ENCODE measurements at places on chromosomes 7 and 10. TPM values are rescaled to one million over a fixed set of nuclear protein-coding genes. Genes with fewer than 3 reads are reported as not detected.

DGKB gene
- 0.86 TPM for total RNA-seq

TRPV5 gene
- not detected for total RNA-seq

GRCh38 chr10:70258216-70258615, 25.0 kb upstream of the PPA1 start:
- no peaks in the 10 kb centered on the region for H3K27me3 ChIP-seq
- no peaks in the 10 kb centered on the region for H3K36me3 ChIP-seq
- no peak for DNase-seq
- no peaks in the 10 kb centered on the region for H3K4me1 ChIP-seq
- no peak overlapping the region for H3K27ac ChIP-seq

DNA sequence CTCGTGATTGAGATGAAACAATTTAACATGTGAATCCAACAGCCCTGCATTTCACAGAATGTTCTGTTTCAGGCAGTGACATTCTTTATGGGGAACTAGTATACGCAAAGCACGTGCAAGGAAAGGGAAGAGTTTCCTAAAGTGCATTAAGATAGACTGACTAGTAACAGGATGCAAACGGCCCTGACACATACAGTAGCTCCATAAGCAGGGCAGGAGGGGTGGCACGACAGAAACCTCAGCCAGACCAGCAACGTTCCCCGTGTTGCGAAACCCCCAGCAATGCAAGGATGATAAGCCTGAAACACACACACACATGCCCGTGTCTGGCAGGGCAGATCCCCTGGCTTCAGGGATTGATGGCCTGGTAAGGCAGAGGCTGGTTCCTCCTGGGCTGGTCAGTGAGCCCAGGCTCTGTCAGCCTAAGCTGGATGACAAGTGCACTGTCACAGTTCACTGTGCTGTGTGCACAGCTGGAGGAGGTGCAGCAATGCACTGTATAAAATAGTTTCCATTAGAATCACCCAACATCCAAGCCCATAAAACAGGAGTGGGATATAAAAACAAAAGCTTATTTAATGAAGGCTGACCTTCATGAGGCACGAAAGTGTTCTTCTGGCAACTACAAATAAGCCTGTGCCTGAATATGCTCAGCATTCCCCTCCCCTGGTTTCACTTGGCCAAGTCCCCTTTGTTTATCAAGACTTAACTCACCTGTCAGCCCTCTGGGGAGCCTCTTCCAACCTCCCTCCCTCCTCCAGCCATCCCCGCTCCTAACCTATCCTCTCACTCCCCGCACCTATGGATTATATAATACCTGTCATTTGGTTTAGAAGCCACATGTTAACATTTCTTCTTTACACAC, 88.8 kb downstream of the GSAP start:
- H3K27ac ChIP-seq = no peak overlapping the region
- no peak overlapping the region for H3K4me3 ChIP-seq
- no peaks in the 10 kb centered on the region for H3K36me3 ChIP-seq
